NCI-H187 (cell line): ENCODE measurements at places on chromosomes 2 and 18.

GRCh38 chr2:196101325-196101991 is 32.8 kb upstream of the DNAH7 start:
- DNase-seq = no peak

DNA sequence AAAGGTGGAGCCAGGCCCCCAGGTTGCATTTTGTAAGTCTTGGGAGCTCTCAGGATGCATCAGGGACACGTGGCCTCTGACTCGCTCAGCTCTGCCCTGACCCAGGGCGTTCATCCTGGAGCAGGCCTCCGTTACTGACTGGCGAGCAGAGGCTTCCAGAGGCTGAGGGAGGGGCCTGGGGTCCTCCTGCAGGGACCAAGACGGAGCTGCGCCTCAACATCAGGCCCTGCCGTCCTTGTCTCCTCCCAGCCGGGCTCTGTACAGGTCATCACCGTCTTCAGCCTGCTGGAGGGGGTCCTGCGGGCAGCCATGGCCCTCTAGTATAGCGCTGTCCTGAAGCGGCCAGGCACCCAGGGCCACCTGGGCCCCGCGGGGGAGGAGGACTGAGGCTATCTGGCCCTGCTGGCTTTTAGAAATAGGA is 10.2 kb upstream of the ALPP start:
- no peak for DNase-seq

DNA sequence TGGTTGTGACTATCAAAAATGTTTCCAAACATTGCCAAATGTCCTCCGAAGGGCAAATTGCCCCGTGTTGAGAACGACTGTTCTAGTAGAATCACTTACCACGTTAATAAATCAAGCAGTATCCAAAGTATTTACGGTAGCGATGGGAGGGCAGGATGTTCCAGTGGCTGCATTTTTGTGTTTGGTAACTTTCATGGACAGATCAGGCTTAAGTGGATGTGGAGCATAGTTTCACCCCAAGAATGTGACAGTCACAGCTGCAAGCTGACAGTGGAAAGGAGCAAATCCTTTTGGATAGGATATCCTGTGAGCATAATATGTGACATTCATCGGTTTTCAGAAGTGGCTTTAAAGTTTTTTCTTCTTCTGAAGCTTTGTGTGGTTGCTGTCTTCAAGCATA is 46.3 kb upstream of the DARS1 start:
- DNase-seq = no peak

GRCh38 chr2:30382995-30383394 is 64.1 kb upstream of the LCLAT1 start:
- DNase-seq = peak; percentile 85

DNA sequence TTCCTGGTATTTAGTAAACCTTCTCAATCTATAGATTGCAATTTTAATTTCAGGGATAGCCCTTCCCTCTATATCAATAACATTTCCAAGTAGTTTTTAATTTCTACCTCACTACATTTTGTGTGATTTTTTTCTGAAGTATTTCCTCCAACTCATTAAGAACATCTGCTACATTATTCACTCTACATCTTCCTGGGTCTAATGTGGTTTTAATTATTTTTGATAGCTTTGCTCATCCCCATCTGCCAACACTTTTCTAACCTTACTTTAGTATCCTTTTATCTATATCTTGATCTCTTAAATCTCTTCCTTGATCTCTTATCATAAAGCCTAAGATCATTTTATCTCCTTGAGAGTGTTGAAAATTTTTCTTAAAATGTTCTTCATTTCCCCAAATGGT is 278.3 kb upstream of the CYP26B1 start:
- no peak for DNase-seq

DNA sequence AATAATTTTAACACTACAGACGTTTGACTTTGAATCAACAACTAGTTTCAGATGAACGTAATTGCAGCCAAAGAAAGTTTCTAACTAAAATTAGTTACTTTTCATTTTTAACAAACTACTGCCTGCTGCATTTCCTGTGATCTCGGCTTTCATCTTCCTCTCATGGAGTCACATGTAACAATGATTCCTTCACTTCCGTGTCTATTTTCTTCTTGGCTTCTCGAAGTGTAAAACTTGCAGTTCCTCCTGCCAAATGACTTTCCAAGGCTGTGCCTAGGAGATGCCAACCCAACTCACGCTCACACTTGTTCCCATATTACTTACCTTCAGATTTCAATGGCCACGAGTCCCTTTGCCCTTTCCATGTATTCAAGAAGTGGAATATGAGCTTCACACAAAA is 1406.3 kb upstream of the CELF4 start:
- no peak for DNase-seq

DNA sequence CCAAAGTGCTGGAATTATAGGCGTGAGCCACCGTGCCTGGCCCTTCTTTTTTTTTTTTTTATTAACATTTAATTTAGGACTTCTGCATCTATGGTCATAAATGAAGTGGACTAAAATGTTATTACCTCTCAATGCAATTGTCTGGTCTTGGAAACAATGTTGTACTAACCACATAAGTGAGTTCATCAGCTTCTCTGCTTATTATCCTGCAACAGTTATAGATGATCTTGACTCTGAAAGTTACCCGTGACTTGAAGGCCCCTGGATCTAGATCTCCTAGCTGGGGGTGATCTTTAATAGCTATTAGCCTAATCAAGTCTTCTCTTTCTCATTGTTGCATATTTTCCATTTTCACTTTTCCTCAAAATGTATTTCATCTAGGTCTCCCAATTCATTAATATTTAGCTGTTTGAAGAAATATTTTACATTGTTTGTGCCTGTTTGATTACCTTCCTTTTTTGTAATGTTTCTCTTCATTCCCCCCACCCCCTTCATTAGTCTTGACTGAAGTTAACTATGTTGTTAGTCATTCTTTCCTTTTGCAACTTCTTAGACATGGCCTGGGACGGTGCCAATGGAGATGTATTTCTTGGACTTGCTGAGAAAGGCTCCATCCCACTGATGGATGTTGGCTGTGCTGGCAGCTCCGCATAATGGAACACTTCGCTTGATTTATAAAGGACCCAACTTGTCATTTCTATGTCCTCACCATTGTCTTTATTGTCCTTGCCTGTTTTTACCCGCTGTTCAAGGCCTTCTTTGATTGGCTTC is 141.6 kb upstream of the RIOK3 start:
- no peak for DNase-seq

GRCh38 chr18:73780218-73780617 is 367.4 kb downstream of the FBXO15 start:
- no peak for DNase-seq

DNA sequence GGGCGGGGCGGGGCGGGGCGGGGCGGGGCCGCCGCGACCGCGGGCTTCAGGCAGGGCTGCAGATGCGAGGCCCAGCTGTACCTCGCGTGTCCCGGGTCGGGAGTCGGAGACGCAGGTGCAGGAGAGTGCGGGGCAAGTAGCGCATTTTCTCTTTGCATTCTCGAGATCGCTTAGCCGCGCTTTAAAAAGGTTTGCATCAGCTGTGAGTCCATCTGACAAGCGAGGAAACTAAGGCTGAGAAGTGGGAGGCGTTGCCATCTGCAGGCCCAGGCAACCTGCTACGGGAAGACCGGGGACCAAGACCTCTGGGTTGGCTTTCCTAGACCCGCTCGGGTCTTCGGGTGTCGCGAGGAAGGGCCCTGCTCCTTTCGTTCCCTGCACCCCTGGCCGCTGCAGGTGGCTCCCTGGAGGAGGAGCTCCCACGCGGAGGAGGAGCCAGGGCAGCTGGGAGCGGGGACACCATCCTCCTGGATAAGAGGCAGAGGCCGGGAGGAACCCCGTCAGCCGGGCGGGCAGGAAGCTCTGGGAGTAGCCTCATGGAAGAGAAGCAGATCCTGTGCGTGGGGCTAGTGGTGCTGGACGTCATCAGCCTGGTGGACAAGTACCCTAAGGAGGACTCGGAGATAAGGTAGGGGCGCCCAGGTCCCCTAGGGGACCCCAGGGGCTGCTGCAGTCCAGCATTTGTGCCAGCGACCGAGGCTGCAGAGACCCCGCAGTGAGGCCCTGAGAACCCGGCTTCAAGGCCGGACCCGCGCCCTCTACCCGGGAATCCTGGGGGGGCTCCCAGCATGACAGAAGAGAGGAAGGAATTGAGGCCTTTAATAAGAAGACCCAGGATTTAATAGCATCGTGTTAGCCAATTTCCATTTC is at the start of gene KHK:
TSS of gene KHK (plus strand) at position 49 of the 870 bp plus-strand sequence. CDS start at position 537, 488 bp downstream.
- DNase-seq = peak; percentile 70

GRCh38 chr2:47497843-47498460 is 95.0 kb downstream of the MSH2 start:
- no peak for DNase-seq

- no peak for DNase-seq
Observed at GRCh38 chr2:215432759-215433594, 2.9 kb downstream of the FN1 start.

DNA sequence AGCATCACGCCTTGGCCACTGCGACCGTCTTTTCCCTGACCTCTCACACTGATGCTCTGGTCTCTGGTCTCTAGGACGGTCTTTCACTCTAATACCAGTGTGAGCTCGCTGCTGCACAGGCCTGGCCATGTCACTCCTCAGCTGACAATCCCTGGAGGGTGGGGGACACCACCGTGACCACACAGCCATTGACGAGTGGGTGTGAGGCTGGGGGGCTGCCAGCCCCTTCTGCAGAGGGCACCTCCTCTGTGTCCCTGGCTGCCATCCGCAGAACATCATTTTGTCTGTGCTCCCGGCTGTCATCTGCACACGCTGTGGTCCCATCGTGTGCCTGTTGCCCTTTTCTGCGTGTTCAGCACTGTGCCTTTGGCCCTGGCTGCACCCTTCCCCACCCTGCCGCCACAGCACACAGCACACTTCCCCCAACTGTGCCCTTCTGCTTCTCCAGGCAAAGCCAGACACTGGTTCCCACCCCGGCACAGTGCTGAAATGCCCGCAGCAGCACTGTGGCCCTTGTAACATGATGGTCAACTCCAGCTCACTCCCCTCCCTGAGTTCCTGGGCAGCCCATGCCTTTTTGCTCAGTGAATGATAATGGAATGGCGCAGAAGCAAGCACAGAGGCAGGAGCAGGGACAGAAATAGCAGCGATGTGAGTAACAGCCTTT is 30.4 kb upstream of the INHBB start:
- DNase-seq = no peak

GRCh38 chr2:143936848-143937722 is 582.8 kb downstream of the ZEB2 start:
- DNase-seq = no peak

- DNase-seq = no peak
Observed at GRCh38 chr2:154195644-154196195, 324.0 kb downstream of the GALNT13 start.

GRCh38 chr2:196130039-196130825 is 41.1 kb downstream of the STK17B start:
- no peak for DNase-seq

GRCh38 chr2:220513573-220514288 is 886.3 kb downstream of the SLC4A3 start:
- no peak for DNase-seq

DNA sequence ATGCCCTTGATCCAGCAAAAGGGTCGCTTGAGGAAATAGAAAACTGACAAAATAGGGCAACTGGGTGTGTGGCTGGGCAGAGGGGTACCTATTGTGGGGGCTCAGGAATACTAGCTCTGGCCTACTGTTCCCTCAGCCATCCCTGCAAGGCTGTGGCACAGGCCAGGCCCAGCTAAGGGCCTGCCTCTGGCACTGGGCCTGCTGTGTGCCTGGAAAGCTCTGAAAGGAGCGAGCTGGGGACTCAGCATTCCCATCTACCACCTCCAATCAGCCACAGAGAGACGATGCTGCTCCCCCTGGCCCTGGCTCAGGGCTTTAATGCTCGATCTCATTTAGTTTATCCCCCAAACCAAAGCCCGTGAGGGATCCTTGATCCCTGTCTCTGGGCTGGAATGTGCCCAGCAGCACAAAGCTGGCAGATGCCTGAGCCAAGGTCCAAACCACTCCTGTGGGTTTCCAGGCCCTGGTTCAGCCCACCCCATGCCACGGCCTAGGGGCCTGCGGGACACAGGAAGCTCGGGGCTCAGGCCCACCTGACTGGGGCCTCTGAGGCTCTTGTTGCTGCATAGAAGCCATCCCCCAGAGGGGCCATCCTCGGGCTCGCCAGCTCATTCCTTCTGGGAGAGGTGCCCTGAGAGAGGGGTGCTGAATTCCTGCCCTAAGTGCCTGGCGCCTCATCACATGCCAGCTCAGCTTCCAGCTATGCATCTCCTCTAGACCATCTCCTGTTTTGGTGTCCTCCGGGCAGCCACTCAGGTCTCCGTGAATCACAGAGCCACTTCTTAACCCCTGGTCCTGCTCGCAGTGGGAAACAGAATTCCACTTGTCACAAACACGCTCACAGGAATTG is 43.0 kb upstream of the KCNF1 start:
- no peak for DNase-seq

- DNase-seq = no peak
Observed at GRCh38 chr18:23740105-23740830, 51.0 kb downstream of the LAMA3 start.

DNA sequence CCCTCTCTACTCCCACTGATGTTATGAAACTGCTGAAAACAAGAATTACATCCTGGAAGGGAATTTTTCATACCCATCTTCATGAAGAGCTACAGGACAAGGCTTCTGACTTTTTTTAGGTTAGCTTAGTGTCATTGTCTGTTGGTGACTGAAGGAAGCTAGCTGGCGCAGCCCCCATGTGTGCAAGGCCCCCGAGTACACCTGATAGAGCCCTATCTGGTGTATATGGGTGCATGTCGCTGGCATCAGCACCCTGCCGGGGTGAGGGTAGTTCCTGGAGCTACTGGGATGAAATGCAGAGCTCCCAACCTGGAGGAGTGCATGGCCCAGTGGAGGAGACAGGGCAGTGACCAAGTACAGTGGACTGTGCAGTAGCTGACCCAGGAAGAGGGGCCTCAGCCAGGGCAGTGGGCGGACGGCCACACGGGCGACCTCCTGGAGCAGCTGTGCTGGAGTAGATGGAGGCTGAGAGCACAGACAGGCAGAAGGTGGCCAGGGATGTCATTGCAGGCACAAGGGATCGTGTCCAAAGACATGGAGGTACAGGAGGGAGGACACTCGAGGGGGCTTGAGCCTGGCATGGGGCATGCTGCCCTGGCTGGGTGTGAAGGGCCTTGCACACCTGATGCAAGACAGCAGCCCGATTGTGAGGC is 12.1 kb downstream of the IMPA2 start:
- DNase-seq = no peak

- DNase-seq = no peak
Observed at GRCh38 chr2:148622366-148622765, 22.2 kb upstream of the EPC2 start.

DNA sequence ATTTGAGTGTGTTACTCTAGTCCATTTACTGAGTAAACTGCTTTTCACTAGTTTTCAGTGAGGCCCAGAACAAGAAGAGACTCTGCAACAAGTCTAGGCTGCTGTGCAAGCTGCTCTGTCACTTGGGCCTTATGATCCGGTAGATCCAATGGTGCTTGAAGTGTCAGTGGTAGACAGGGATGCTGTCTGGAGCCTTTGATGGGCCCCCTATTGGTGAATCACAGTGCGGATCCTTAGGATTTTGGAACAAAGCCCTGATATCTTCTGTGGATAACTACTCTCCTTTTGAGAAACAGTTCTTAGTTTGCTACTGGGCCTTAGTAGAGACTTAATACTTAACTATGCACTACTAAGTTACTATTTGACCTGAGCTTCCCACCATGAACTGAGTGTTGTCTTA is 150.2 kb downstream of the TMEFF2 start:
- DNase-seq = no peak

GRCh38 chr2:222294996-222295367 is 3.8 kb downstream of the PAX3 start:
- DNase-seq = no peak

GRCh38 chr2:24432735-24433134 is 58.3 kb upstream of the NCOA1 start:
- DNase-seq = no peak
